Hematopoietic multipotent progenitor cell treated with erythropoietin and hydrocortisone succinate and interleukin-3 and kit ligand, for 4 days (in vitro differentiated cells): ENCODE measurements at places on chromosomes 7 and 10.

DNA sequence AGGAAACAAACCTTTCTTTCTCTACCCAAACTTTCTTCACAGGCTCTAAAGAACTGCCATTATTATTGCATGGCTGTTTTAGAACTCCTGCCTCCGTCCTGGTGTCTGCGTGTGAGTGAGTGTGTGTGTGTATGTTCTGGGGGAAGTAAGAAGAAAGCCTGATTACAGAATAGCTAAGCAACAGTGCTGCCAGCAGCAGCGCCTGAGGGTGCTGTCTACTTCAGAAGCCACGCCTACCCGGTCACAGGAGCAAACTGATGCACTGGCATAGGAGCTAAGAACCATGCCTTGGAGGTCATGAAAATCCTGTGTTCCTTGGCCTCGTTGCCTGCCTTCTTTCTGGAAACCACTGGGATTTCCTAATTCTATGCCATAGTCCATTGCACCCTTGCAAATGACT, 25.2 kb downstream of the LIPK start:
- DNase-seq = peak; percentile 82

GRCh38 chr10:13993673-13994089, 337.0 kb downstream of the FRMD4A start:
- no peak for DNase-seq

- DNase-seq = no peak
Observed at GRCh38 chr7:28041508-28042314, 138.9 kb downstream of the JAZF1 start.

DNA sequence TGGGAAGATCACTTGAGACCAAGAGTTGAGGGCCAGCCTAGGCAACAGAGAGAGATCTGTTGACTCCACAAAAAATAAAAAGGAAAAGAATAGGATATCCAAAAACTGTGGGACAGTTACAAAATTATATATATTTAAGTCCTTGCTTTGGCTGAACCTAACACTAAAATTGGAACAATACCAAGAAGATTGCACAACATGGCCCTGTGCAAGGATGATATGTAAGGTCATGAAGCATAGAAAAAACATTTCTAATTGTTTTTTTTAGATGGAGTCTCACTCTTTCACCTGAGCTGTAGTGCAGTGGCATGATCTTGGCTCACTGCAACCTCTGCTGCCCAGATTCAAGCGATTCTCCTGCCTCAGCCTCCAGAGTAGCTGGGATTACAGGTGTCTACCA, 139.0 kb downstream of the TPST1 start:
- peak; percentile 57 for DNase-seq

GRCh38 chr7:99461221-99461620, 4.7 kb downstream of the ATP5MF start:
- peak; percentile 49 for DNase-seq
